Stimulated activated naive CD4-positive, alpha-beta T cell treated with Interleukin-2 at 50 U/mL for 16 hours (primary cell): ENCODE measurements at places on chromosomes 1 and 21.

DNA sequence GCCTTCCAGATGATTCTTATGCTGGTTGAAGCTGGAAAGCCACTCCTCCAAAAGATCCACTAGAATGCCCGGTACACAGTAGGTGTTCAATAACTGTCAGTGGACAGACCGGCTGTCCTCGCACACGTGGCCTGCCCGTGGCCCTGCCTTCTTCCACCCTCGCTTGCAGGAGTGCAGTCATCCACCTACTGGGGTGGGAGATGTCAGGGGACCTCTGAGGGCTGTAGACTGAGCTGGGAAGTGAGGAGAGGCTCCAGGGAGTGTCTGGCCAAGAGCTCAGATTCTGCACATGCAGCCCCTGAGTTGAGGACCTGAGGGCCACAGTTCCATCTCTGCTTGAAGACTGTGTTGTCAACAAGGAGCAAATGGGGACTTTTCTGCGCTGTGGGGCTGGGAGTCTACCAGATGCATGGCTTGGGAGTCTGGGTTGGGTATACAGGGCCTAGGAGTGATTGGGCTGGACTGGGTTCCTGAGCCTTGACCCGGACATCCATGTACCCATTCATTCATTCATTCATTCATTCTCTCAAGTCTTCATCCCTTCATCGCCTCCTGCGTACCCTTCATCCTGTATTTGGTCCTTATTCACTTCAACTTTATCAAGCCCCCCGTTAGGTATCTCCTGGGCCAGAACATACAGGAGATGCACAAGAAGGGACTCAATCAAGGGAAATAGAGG is 4.2 kb upstream of the TNFRSF1B start:
- no peak for DNase-seq

GRCh38 chr1:2125350-2126211 is 69.0 kb downstream of the FAAP20 start:
- no peak for DNase-seq

- no peak for DNase-seq
These were observed 196.1 kb upstream of the FGGY start for GRCh38 chr1:59100708-59101374.

GRCh38 chr21:31265366-31266013 is 78.6 kb downstream of the TIAM1 start:
- no peak for DNase-seq

DNA sequence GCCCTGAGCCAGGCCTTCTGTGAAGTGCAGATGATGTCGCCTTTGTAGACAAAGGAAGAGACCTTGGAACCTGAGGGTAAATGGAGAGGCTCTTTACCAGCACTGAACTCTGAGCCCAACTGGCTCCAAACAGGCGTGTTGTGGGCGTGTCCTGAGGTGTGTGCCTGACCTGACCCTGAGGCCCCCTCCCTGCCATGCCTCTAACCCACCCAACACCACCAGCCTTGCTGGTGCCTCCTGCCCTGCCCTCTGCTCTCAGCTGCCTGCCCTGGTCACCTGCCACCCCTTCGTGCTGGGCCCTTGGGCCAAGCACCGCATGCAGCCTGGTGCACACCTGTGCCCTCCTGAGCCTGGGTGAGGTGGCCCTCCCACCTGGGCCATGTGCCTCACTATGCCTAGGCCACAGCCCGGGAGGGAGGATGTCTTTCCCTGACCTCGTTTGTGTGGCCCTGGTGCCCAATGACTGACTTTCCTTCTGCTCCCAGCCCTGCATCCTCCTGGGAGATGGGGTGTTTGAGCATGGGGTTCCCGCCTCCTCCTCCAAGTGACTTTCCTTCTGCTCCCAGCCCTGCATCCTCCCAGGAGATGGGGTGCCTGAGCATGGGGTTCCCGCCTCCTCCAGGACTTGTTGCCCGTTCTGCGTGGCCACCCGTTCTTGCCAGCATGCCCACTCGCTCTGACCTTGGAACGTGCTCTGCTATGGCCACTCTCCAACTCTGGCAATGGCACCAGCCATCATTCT is 157.0 kb downstream of the PCBP3 start:
- DNase-seq: no peak

DNA sequence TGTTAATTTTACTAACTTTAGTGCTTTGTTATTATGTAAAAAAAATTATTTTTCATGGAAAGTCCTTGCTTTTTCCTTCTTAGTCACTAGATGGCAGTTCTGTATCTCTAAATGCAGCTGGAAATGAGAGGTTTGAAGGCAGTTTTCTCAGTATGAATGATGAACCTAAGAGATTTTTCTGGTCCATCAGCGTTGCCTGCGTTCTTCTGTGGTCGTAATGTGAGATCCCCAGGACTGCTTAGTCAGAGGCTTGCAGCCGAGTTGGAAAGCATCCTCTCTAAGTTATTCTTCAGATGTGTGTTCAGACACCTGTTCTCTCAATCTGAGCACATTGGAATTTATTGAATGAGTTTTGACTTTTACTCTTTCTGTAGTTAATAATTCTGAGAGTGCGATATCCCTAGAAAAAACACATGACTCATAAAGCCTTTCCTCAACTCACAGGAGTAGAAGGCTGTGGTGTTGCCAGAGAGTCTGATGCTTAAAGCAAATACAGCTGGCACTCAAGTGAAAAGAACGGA is 99.3 kb downstream of the FMN2 start:
- DNase-seq: no peak

GRCh38 chr1:114388432-114389003 is 122.5 kb downstream of the TRIM33 start:
- no peak for DNase-seq

- DNase-seq: no peak
These were observed 178.7 kb upstream of the RUNX1 start for GRCh38 chr21:35227786-35228185.

GRCh38 chr1:99784809-99785255 is 18.4 kb upstream of the FRRS1 start:
- no peak for DNase-seq

- no peak for DNase-seq
These were observed 460.5 kb upstream of the ADGRL2 start for GRCh38 chr1:81340239-81340638.

DNA sequence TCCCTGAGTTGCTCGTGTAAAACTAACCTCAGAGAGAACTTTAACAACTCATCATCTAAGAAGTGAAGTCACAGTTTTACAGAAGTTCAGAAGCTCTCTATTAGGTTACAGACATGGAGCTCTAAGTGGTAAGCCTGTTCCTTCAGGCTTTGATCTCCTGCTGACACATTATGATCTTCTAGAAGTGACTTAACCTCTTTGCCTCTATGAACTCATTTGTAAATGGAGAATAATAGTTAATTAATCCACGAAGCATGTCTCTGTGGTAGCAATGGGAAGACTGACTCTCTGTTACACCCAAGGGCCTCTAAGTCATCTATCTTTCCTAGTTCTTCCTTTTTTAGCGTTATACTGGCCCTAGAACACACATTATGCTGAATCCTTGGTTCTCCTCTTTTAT is 157.9 kb upstream of the NRIP1 start:
- DNase-seq: no peak

GRCh38 chr1:208194944-208195343 is 49.2 kb downstream of the PLXNA2 start:
- no peak for DNase-seq

- DNase-seq: no peak
These were observed 503.7 kb downstream of the SMYD3 start for GRCh38 chr1:246003442-246003730.

- DNase-seq: no peak
These were observed 81.6 kb upstream of the PBX1 start for GRCh38 chr1:164477343-164477742.

GRCh38 chr1:247352175-247352574 is 20.5 kb upstream of the ZNF496 start:
- DNase-seq: no peak

- no peak for DNase-seq
These were observed 50.5 kb downstream of the ZFYVE9 start for GRCh38 chr1:52192436-52192835.

DNA sequence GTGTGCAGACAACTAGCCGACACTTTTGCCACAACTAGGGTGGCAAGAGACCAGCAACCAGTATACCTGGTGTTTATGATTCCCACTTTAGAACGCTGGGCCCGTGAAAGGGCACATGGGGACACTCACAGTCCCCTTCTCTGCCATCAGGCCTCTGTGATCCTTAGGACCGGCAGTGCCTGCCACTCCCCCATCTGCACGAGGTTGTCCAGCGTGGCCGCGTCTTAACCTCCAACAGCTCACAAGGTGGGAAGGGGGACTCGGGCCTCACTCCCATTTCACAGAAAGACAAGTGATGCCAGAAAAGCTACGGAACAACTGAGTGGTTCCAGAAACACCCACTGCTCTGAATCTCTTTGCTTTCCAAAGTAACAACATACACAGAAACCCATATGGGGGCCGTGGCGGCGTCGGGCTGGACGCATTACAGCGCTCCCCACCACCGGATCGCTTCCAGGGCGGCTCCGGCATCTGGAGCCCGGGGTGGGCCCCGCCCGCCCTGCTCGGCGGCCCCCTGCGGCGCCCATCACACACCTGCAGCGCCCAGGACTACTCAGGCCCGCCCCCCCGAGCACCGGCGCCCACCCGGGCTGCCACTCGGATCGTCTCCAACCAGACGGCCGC is 1.0 kb downstream of the ZNF496 start:
- no peak for DNase-seq

DNA sequence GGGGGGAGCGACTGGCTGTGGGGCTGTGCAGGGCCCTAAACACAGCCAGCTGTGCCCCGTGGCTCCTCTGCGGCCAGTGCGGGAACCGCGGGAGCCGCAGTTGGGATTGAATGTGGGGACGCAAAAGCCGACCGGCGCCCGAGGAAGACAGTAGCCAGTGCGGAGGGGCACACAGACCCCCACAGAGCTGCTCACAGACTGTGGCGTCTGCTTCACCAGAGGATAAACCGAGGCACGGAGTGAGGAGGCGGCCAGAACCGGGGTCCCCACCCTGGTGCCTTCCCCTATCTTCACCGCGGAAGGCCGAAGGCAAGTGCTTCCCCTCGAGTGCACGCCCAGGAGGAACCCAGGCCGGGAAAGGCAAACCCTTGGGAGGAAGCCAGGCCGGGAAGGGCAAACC is 8.7 kb upstream of the TMEM52 start:
- DNase-seq: no peak

DNA sequence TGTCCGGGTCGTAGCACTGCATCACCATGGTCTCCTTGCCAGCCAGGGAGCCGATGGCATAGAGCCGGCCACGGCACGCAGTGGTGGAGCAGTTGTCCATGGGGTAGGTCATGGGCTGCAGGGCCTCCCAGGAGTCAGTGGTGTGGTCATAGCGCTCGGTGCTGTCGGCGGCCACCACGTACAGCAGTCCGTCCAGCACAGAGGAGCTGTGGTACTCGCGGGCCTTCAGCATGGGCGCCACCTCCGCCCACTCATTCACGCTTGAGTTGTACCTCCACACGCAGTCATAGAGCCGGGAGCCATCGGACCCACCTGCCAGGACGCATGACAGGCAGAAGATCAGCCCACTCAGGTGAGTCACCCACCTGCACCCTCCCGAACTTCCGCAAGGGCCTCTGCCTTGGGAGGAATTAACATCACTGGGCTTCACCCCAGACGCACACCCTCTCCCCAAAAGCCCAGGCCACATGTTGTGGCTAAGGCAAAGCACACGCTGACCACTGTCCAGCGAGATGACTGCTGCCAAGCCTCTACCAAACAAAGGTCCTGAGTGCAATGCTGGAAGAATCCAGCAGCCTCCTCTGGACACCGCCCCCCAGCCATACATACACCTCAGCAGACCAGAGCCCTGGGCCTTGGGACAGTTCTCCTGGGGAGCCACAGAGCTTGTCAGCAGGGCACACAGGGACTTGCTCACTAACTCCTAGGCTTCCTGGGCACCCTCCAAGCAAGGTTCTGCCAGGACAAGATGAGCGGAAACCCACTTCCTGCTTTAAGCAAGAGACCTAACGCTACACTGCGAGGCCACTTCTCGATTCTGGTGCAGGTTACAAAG is 3.3 kb downstream of the KLHL21 start:
- DNase-seq: peak; percentile 61

DNA sequence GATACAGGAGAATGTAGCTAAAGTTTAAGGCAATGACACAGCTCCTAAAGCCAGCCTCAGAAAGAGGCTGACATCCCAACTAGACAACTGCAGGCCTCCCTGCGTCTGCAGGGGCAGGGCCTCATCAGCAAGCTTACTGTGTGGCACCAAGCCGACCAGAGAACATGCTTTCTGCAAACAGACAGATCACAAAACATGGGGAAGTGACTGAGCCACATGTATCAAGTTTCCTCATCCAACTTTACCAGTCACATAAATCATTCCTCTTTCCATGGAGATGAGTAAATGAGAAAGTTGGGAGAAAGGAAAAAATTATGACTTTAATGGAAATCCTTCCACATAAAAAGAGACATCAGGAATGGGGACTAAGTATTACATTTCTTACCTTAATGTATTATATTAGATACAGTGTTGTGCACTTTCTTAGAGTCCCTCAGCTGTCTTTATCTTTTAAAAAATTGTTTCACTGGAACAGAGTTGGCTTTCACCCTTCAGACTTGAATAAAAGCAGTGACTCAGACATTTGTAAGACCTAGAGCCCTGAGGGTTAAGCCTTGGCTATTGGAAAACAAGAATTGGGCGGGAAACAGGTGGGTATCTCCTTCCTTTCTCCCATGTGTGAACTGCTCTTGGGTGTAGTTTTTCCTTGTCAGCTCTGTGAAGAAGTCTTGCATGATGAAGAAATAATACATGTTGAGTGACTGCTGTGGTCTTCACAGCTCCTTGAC is 305.7 kb upstream of the SNX7 start:
- no peak for DNase-seq

DNA sequence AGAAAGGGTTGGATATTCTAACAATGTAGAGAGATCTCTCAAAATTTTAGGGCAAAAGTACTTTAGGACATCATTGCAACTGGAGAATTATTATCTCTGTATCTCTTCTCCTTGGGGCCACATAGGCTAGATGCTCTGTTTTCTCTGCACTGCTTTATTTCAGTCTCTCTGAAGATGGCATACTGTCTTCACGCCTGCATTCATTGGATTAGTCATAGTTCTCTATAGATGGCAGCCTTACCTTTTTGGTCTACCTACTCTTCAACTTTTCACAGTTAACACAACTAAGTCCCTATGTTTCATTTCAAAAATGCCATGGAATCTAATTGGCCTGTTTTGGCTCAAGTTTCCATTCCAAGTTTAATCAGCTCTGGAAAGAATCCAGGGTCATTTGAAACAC is 1623.3 kb upstream of the B3GALT2 start:
- no peak for DNase-seq

- no peak for DNase-seq
These were observed 1.1 kb downstream of the VANGL2 start for GRCh38 chr1:160401487-160401805.

DNA sequence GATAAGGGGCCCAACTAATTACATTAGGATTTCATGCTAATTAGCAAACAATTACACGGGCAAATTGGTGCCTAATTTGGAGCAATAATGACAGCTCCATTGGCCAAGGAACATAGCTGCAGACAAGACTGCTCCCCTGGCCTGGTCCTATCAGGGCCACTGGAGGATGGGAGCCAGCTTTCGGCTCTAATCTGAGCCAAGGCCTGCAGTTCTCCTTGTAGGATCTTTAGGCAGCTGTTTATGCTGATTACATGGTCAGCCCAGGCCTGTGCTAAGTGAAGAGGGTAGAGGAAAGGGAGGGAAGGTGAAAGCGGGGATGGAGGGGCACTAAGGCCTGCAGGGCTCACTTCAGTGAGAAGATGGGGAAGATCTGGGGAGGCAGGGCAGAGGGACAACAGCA is 12.4 kb upstream of the ADGRB2 start:
- DNase-seq: no peak
